NCI-H1417 (cell line): ENCODE measurements at places on chromosomes 7 and 10.

- DNase-seq: no peak
Observed at GRCh38 chr10:81680359-81680758, 194.6 kb upstream of the NRG3 start.

- no peak for DNase-seq
Observed at GRCh38 chr7:102454468-102454867, 10.2 kb downstream of the ALKBH4 start.

GRCh38 chr7:17681965-17682364 is 258.3 kb downstream of the SNX13 start:
- no peak for DNase-seq

DNA sequence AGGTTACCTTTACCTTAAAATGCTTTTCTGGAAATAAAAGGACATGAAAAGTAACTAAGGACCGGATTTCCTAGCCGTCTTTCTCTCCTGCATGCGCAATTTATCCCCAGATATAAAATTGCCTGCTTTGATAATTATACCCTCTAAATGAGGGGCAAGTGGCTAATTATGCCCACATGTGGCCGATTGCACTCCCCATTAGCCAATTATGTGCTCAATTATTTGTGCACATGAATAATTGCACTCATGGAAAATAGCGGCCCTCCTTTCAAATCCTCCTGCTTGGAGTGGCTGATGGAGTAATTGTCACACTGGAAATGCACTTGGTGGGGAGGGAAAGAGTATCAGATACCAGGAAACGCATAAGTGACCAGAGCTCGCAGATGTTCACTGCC is 66.4 kb upstream of the ATRNL1 start:
- DNase-seq: peak; percentile 98

GRCh38 chr7:794207-794606 is 38.1 kb upstream of the SUN1 start:
- DNase-seq: no peak

DNA sequence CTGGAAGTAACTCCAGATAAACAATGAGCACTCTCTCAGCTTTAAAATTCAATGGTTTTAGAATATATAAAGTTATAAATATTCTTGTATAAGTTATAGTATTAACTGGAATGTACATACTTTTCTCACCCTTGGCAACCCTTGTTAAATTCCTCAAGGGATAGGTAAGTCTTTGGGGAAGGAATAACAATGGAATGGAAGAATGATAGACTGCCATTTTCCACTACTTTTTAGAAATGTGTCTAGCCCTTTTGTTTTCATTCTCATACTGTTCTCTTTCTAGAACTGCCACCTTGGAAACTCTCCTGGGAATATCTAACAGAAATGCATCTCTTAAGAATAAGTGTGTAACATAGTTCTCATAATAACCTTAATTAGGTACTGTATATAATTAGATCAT is 8.3 kb downstream of the KIF5B start:
- no peak for DNase-seq

- peak; percentile 68 for DNase-seq
Observed at GRCh38 chr10:117754770-117755658, 212.5 kb downstream of the EMX2 start.

DNA sequence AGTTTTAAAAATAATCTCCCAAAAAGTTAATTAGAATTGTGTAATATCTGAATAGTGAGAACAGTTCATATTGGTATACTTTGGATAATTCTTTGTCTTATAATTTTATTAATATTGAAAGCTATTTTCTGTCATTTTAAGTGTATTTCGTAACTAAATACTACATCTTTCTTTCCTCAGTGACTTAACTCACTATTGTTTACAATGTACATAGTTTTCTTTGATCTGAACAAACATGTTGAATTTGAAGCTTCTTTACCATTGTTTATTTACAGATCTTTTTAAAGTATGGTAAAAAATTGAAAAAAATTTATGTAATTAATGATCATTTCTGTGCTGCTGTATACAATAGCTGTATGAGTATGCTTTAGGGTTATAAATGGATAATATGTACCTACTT is 5.1 kb downstream of the PDCD4 start:
- no peak for DNase-seq

DNA sequence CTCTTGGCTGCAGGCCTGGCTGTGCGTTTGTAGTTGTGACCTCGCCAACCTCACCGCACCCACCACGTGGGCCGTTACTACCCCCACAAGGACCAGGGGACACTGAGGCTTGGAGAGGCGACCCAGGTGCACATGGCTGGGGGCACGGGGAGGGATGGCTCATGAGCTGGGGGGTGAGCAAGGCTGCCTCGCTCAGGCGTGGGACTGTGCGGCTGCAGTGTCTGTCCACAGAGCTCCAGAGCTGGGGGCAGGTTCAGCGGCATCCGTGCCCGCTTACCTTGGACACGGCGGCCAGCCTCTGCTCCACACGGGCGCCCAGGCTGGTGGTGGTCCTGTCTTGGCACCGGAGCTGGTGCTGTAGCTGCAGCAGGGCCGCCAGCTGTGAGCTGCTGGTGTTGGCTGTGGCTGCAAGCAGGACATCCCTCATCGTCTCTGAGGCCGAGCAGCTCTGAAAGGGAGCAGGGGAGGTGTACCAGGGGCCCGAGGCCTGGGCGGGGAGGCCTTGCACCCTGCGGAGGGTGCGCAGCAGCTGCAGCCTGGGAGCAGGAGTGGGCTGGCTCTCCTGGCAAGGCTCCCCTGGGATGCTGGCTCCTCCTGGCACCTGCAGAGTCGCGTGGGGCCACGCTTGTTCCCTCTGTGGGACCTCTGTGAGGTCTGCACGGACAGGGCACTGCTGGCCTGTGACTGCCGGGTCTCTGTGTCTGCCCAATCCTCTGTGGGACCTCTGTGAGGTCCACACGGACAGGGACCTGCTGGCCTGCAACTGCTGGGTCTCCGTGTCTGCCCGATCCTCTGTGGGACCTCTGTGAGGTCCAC is 60.0 kb upstream of the NKX6-2 start:
- DNase-seq: no peak

- DNase-seq: no peak
Observed at GRCh38 chr7:33477719-33478480, 348.5 kb downstream of the BBS9 start.

GRCh38 chr10:128859738-128860386 is 607.2 kb upstream of the MGMT start:
- DNase-seq: peak; percentile 13

DNA sequence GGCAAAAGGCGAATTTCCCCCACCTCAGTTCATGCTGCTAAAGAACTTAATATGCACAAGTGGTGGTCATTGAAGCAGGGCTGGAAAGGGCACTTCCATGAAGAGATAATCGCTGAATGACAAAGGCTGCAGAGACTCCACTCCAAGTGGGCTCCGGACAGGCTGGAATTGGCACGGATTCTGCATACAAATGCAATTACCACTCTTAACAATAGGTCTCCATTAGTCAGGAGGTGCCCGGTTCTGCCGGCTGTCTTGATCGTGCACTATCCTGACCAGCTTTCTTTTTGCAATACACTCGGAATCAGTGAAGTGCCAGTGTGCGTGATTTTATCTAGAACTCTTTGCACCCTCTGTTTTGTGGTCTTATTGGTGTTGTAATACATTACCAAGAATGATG is 49.7 kb downstream of the INSYN2A start:
- no peak for DNase-seq

DNA sequence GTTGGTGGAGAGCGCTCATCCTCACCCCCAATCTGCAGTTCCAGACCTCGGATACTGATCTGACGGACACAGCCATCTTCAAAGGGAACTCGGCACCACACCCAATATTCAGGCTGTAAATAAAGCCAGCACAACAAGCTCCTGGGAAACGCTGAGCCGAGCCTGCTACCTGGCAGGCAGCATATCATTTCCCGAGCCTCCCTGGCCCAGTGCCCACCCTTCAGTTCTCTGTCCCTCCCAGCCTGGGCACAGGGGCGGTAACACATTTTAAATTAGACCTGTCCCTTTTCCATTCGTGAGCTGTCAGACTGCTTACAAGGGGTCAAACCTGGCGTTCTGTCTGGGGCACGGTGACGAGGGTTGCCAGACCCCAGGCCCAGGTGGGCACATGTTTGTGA is 250.5 kb downstream of the ARHGAP12 start:
- no peak for DNase-seq

GRCh38 chr7:81333004-81333403 is 414.2 kb upstream of the SEMA3C start:
- no peak for DNase-seq

- DNase-seq: no peak
Observed at GRCh38 chr7:139936760-139937310, 107.8 kb downstream of the TBXAS1 start.

- DNase-seq: no peak
Observed at GRCh38 chr7:158664406-158664805, 40.2 kb downstream of the NCAPG2 start.

- no peak for DNase-seq
Observed at GRCh38 chr7:117259615-117260014, 63.2 kb downstream of the WNT2 start.

GRCh38 chr10:28020993-28021982 is 22.4 kb upstream of the ODAD2 start:
- DNase-seq: no peak

GRCh38 chr7:47720141-47720906 is 138.4 kb upstream of the TNS3 start:
- no peak for DNase-seq

- no peak for DNase-seq
Observed at GRCh38 chr10:30804478-30805055, 175.0 kb upstream of the LYZL2 start.

GRCh38 chr7:90474284-90475210 is 5.1 kb downstream of the PTTG1IP2 start:
- no peak for DNase-seq

DNA sequence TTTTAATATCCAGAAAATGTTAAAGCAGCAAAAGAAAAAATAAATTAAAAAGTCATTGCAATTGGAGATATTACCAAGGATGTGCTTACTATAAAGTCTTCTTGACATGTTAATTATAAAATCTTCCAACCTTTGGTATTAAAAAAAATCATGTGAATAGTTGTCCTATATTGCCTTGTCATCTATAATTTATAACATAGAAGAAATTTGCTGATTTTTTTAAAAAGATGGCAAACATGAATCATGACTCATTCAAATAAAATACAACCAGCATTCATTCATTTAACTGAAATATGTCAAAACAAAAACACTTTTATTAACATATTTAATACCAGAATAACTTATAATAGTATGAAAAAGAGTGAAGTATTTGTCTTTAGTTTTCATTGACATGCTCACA is 72.6 kb downstream of the MKX start:
- DNase-seq: no peak

DNA sequence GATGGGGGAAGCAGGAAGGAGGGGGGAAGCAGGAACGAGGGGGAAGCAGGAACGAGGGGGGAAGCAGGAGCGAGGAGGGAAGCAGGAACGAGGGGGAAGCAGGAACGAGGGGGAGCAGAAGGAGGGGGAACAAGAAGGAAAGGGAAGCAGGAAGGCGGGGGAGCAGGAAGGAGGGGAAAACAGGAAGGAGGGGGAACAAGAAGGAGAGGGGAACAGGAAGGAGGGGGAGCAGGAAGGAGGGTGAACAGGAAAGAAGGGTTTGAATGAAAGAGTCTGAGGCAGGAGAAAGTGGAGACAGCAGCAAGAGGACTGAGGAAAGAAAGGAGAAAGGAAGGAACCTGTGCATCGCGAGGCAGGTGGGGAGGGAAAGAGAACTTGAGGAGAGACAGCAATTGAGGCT is 256.6 kb downstream of the PTEN start:
- no peak for DNase-seq

- no peak for DNase-seq
Observed at GRCh38 chr7:121078701-121079227, 90.3 kb downstream of the CPED1 start.

DNA sequence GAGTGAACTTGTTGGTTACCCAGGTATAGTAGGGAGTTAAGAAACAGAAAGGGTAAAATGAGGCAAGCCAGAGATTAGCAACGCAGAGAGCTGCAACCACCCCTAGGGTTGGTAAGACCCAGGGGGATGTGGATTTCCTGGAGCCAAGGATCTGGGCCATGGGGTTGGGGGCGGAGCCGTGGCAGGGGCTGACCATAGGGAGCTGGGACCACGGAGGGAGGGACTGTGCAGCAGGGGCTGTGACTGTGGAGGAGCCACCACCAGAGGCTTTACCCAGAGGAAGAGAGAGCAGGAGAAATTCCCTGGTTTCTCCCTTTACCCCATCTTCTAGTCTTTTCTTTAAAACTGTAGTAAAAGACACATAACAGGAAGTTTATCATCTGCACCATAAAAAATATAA is 58.6 kb upstream of the BAIAP2L1 start:
- DNase-seq: no peak

GRCh38 chr7:139328375-139328774 is 12.8 kb upstream of the FMC1 start:
- DNase-seq: no peak

- no peak for DNase-seq
Observed at GRCh38 chr10:123136806-123137642, 1.3 kb downstream of the HMX3 start.

DNA sequence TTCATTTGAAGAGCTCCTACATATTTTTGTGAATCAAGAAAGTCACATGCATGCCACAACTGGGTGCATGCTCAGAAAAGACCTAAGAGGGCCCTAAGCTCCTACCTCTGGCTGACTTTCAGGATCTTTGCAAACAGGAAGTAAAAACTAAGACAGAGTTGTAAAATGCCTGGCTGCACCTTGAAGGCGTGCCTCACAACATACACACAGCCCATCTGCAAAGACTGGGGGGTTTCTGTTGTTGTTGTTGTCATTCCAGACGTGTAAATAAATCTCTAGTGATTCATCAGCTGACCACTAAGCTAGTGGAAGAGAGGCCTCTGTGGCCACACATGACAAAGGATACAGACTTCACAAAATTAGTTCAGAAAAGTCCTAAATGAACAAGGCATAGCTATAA is 31.8 kb downstream of the SMURF1 start:
- DNase-seq: no peak

DNA sequence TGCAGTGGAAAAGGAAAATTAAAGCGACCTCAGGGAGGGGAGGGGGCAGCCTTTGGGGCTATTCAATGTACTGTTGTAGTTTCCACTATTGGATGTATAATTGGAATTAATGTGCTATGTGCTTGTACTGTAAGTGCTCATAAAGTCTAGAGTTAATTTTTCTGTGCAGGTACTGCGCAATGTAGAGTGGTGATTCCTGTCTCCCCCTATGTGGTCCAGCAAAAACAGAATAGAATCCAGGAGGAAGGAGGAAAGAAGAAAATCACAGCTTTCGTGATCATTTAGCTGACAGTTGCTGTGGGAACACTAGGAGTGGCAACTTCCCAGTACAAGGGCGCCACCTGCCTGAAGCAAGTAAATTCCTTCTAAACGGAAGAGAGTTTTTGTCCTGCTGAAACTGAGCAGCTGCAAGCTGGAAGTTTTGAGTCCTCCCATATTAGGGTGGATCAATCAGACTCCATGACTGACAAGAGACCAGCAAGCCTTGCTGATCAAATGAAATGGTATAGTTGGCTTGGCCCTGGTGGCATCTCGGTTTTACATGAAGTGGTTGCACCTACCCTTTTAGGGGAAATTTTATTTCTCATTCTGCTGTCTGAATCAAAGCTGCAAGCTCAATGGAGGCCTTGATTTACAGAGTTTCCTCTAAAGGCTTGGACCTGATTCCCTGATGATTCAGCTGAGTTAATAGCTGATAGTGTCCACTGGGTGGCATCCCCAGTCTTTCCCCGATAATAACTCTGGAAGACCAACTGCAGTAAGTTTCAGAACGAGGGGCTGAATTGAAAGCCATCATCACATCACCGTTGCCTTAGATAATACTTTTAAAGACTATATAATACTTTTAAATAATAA is 299.8 kb downstream of the HGF start:
- DNase-seq: peak; percentile 53
